Tibial nerve (tissue), 4 donors: ENCODE measurements at places on chromosomes 7 and 10. TPM values are rescaled to one million over a fixed set of nuclear protein-coding genes. Genes with fewer than 3 reads are reported as not detected.

- no peaks in the 10 kb centered on the region for H3K4me1 ChIP-seq
- no peak overlapping the region for H3K27ac ChIP-seq
- H3K4me3 ChIP-seq = no peak overlapping the region
- DNase-seq = no peak
- no peaks in the 10 kb centered on the region for H3K27me3 ChIP-seq
Observed at GRCh38 chr7:112143136-112143535, 63.1 kb downstream of the DOCK4 start.

LEP gene
- total RNA-seq = 26.7 TPM

DNA sequence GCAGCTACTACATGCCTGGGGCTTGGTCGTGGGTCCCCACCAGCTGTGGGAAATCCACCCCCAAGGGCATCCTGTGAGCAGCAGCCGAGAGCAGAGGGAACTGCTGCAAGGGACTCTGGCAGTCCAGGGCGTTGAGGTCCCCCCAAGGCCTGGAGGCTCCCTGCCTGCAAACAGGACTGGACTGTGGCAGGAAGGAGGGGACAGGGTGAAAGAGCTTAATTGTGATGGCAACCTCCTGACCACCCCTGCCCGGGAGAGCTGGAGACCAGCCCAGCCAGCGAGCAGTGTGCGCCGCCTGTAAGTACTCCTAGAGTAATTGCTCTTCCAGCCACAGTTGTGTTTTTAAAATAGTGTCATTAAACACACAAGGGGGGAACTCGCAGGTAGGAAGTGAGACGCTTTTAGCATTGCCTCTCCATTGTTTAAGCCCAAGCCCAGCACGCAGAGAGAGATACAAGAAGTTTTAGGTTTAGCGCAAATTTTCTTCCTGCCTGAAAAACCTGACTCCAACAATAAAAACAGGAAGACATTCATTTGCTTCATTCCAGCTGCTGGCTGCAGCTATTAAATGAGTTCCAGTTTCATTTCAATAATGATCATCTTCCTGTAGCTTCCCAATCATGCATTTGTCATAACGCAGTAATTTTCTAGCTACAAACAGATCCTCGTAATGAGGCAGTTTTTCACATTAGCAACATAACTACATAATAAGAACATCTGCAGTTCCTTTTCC lies 111.1 kb downstream of the EBF3 start:
- no peak overlapping the region for H3K4me3 ChIP-seq
- no peaks in the 10 kb centered on the region for H3K27me3 ChIP-seq
- H3K36me3 ChIP-seq = peaks cover 15% of the 10 kb centered on the region

DNA sequence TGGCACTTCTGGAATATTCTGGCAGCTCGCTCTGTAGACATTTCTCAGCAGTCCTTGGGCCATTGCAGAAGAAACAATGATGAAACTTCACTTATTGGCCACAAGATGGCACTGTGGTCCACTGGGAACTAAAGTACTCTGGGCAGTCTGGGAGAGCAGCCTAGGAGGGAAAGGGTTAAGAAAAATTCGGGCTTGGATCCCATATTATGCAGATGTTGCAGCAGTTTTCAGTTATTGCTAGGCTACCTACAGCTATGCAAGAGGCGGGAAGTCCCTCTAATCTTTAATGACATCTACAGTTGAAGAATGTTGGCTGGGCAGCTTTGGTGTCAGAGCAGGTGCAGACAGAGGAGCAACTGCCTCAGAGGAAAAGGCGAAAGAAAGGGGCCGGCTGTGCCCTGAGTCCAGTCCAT lies 201.7 kb upstream of the PRSS58 start:
- no peak overlapping the region for H3K4me3 ChIP-seq
- no peak for DNase-seq

GRCh38 chr7:100885440-100886141 lies 3.9 kb downstream of the UFSP1 start:
- no peak overlapping the region for H3K27ac ChIP-seq
- no peaks in the 10 kb centered on the region for H3K4me1 ChIP-seq
- no peak overlapping the region for H3K4me3 ChIP-seq
- H3K36me3 ChIP-seq = peaks cover 58% of the 10 kb centered on the region

GRCh38 chr7:102125127-102125596 lies 161.5 kb upstream of the SH2B2 start:
- H3K27me3 ChIP-seq = no peaks in the 10 kb centered on the region
- H3K27ac ChIP-seq = peak overlapping the region; percentile 80
- peak; percentile 46 for DNase-seq
- H3K36me3 ChIP-seq = no peaks in the 10 kb centered on the region
- no peak overlapping the region for H3K4me3 ChIP-seq
- peaks cover 19% of the 10 kb centered on the region for H3K4me1 ChIP-seq

GRCh38 chr7:80128918-80129317 lies 5.7 kb upstream of the GNAI1 start:
- no peak overlapping the region for H3K27ac ChIP-seq
- no peaks in the 10 kb centered on the region for H3K4me1 ChIP-seq
- DNase-seq = no peak
- H3K27me3 ChIP-seq = no peaks in the 10 kb centered on the region

TSPAN15 gene
- total RNA-seq = 117 TPM

COL26A1 gene
- 0.30 TPM for total RNA-seq

GRCh38 chr10:77667426-77668324 lies 30.1 kb upstream of the KCNMA1 start:
- no peak overlapping the region for H3K4me3 ChIP-seq
- no peak for DNase-seq
- no peaks in the 10 kb centered on the region for H3K36me3 ChIP-seq
- no peaks in the 10 kb centered on the region for H3K27me3 ChIP-seq
- no peak overlapping the region for H3K27ac ChIP-seq

- no peaks in the 10 kb centered on the region for H3K4me1 ChIP-seq
- H3K27ac ChIP-seq = no peak overlapping the region
- H3K27me3 ChIP-seq = no peaks in the 10 kb centered on the region
- no peak for DNase-seq
Observed at GRCh38 chr7:146494952-146495596, 378.5 kb downstream of the CNTNAP2 start.

- no peaks in the 10 kb centered on the region for H3K4me1 ChIP-seq
- no peak overlapping the region for H3K27ac ChIP-seq
- H3K4me3 ChIP-seq = no peak overlapping the region
- no peak for DNase-seq
- no peaks in the 10 kb centered on the region for H3K27me3 ChIP-seq
Observed at GRCh38 chr10:108782411-108782810, 1140.9 kb downstream of the XPNPEP1 start.

- DNase-seq = no peak
- H3K27ac ChIP-seq = no peak overlapping the region
- H3K36me3 ChIP-seq = no peaks in the 10 kb centered on the region
Observed at GRCh38 chr10:123636598-123637325, 29.4 kb upstream of the GPR26 start.

- H3K27me3 ChIP-seq = no peaks in the 10 kb centered on the region
- DNase-seq = no peak
- no peak overlapping the region for H3K27ac ChIP-seq
- H3K4me1 ChIP-seq = peaks cover 30% of the 10 kb centered on the region
- H3K4me3 ChIP-seq = no peak overlapping the region
Observed at GRCh38 chr7:47601881-47602249, 20.0 kb upstream of the TNS3 start.

DNA sequence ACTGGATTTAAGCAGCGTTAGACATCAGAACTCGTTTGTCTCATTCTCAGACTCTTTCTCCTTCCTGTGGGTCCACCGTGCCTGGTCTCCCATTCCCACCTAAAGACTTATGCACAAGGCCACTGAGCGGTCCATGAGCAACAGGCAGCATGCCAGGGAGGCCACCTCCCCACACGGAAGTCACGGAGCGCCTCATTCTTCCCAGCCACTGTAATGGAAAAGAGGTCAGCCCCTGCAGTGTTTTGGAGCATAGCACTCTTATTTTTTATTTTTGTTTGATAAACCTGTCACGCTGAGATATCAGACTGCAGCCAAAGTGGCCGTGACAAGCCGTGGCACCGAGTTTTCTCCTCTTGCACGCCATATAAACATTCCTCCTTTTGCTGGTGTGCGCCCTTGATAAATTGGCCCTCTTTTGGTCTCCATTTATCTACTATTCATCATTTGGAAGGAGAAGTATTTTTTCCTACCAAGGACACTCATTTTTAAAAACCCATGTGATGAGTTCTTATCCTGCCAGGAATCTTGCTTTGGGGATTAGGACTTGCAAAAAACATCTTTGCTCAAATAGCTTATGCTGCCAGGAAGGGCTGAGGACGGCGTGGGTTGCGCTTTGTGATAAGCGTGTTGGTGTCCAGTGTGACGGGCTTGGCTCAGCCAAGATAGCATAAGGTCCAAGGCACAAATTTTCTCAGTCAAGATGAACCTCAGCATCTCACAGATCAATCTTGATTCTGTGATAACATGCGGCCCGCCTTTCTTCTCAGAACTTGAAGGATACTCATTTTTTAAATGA lies 206.0 kb downstream of the CCDC3 start:
- H3K4me1 ChIP-seq = no peaks in the 10 kb centered on the region
- H3K36me3 ChIP-seq = peaks cover 44% of the 10 kb centered on the region
- H3K27ac ChIP-seq = no peak overlapping the region
- no peak overlapping the region for H3K4me3 ChIP-seq
- H3K27me3 ChIP-seq = no peaks in the 10 kb centered on the region
- peak; percentile 33 for DNase-seq

- H3K4me1 ChIP-seq = peaks cover 16% of the 10 kb centered on the region
- DNase-seq = no peak
- H3K4me3 ChIP-seq = no peak overlapping the region
- H3K27ac ChIP-seq = no peak overlapping the region
- no peaks in the 10 kb centered on the region for H3K27me3 ChIP-seq
- H3K36me3 ChIP-seq = peaks cover 35% of the 10 kb centered on the region
Observed at GRCh38 chr7:75624134-75624832, 114.5 kb downstream of the HIP1 start.

- no peak overlapping the region for H3K27ac ChIP-seq
- H3K27me3 ChIP-seq = no peaks in the 10 kb centered on the region
- no peak for DNase-seq
Observed at GRCh38 chr7:103656221-103656620, 210.2 kb upstream of the SLC26A5 start.

GRCh38 chr7:28615091-28615490 lies 202.8 kb downstream of the CREB5 start:
- no peaks in the 10 kb centered on the region for H3K27me3 ChIP-seq
- no peaks in the 10 kb centered on the region for H3K4me1 ChIP-seq
- H3K27ac ChIP-seq = no peak overlapping the region
- no peaks in the 10 kb centered on the region for H3K36me3 ChIP-seq

GRCh38 chr7:40582539-40582938 lies 447.7 kb downstream of the SUGCT start:
- no peak overlapping the region for H3K27ac ChIP-seq
- H3K27me3 ChIP-seq = no peaks in the 10 kb centered on the region
- H3K36me3 ChIP-seq = no peaks in the 10 kb centered on the region

DNA sequence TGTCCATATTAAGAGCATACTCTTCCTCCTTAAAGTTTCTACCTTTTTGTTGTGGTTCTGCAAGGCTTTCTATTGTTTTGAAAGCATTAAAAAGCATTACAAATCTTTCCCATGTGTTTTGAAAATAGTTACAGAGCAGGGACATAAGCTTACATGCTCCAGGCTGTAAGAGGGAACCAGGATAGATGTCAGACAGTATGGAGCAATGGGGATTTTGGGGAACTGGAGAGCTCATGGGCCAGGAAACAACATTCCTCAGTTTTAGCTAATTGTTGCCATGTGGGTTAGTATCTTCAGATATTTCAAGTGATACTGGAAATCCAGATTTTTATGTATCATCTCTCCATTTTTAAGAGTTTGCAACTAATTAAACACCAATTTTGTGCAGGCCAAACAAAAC lies 3.5 kb downstream of the MDFIC start:
- H3K27ac ChIP-seq = no peak overlapping the region
- DNase-seq = no peak
- no peaks in the 10 kb centered on the region for H3K4me1 ChIP-seq

DNA sequence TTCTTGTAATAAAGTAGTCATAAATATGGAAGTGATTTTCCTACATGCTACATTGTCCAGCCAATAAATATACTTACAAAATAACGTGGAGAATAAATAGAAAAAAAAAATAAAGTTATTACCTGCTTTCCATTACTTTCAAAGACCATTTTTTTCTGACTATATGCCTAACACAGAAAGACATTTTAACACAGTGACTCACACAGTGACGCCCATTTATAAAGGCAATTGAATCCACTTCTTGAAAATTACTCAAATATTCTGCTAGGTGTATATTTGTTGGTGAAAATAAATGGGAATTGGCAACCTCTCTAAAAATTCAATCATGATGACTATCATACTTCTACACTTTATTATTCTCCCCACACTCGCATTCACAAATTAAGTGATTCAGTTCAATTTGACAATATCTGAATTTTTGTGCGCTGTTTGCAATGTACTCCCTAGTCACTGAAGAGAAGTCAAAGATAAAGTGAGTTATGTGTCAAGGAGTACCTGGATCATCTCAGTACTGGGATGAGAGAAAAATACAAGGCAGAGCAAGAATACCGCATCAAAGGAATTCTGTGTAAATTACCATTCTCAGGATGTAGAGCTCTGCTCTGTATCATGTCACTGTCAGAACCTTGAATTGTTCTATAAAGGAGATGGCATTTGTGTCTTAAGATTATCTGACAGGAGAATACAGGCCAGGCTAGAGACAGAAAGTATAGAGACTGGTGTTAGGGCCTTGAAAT lies 642.7 kb downstream of the IPMK start:
- H3K4me3 ChIP-seq = no peak overlapping the region
- no peaks in the 10 kb centered on the region for H3K27me3 ChIP-seq
- H3K27ac ChIP-seq = no peak overlapping the region
- DNase-seq = no peak

NAT16 gene
- total RNA-seq = not detected

DNA sequence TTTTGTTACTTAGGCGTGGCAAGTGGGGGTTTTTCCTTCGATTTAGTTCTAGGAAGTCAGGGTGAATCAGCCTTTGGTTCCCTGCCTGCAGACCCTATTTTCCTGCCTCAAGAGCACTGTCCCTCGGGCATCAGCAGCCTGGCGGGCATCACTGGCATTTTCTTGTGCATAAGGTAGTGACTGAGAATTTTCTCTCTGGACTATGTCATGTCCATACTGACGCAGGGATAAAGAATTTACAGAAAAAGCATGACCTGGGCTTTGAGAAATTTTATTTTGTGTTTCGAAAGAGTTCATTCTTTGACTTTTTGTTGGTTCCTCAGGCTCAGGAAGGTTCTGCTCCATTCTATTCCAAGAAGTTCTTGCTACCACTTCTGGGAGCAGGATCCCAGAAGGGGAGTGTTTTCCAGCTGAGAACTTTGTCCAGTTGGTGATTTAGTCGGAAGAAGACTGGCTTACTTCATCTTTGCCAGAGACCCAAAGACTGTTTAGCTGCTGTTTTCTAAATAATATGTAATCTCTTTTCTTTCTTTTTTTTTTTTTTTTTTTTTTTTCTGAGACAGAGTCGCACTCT lies 213.9 kb upstream of the SH2B2 start:
- no peak for DNase-seq
- no peaks in the 10 kb centered on the region for H3K36me3 ChIP-seq
- H3K27ac ChIP-seq = no peak overlapping the region
- H3K4me3 ChIP-seq = no peak overlapping the region
- no peaks in the 10 kb centered on the region for H3K27me3 ChIP-seq

CPED1 gene
- total RNA-seq = 15.0 TPM

DNA sequence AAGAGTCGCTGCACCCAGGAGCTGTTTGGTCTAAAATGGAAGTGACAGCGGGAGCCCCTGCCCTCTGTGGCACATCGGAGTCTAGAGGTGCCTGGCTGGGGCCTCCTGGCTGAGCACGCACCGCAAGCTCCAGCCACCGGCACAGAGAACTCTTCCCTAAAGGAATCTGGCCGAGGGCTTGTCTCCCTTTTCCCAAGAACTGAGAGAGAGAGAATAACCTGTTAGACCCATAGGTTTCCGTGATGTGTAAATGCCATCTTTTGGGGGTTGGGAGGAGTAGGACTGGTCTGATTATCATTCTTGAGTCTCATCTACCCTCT lies 47.3 kb downstream of the PROSER2 start:
- no peak overlapping the region for H3K4me3 ChIP-seq
- H3K27me3 ChIP-seq = no peaks in the 10 kb centered on the region
- H3K36me3 ChIP-seq = peaks cover 41% of the 10 kb centered on the region
- no peak for DNase-seq
- H3K4me1 ChIP-seq = peaks cover 20% of the 10 kb centered on the region
- no peak overlapping the region for H3K27ac ChIP-seq

C10orf90 gene
- not detected for total RNA-seq
